ENCODE measurements at places on chromosomes 12 and 14.

GRCh38 chr14:29895591-29896083, 32.0 kb downstream of the PRKD1 start:
- ATAC-seq: no peak

DNA sequence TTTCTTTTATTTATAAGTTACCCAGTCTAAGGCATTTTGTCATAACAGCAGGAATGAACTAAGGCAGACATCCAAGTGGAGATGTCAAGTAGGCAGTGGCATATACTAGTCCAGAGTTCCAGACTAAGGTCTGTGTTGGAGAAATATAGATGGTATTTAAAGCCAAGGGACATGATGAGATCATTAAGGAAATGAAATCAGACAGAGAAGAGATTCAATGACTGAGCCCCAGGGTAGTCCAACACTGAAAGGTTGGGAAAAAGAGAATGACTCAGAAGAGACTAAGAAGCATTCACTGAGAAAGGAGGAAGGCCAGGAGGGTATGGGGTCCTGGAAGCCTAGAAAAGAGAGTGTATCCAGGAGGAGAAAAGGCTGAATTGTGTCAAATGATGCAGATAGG, 442.2 kb upstream of the CCDC196 start:
- no peak for ATAC-seq

DNA sequence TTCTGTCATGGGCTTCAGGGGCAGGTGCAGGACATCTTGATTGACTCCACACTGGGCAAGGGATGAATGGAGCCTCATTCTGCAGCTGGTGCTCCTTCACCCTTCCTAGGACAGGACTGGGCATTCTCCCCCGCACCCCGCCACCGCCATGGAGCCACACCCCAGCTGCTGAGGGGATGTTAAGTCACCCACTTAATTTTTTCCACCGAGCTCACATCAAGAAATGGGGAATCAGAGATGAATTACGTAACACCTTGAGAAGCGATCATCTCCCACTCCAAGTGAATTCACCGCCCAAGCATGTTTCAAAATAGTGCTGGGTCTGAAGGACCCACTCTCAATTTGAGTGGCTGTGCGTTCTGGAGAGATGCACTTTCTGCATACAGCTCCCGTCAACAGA, 94.2 kb downstream of the EML1 start:
- ATAC-seq: no peak

GRCh38 chr12:109888179-109889020, 8.1 kb upstream of the GLTP start:
- peak; percentile 73 for ATAC-seq

GRCh38 chr14:73258076-73258475, 20.8 kb downstream of the PAPLN start:
- ATAC-seq: no peak

DNA sequence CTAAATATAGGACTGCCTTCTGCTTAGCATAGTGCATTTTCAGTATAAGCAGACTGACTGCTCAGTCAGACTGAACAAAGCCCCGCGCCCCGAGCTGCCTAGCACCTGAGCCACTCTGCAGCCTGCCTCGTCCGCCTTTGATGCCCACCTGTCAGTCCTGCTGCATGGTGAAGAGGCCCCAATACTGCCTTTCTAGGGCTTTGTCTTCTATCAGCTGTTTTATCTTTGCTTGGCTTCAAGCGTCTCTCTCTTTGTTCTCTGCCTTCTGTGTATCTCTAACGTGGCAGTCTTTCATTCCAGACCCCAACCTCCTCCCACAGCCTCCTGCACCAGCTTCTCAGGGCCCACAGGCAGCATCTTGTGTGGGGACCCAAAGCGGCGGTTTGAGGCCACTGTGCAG, 1001.0 kb downstream of the VRK1 start:
- no peak for ATAC-seq

GRCh38 chr12:64506955-64507354, 55.0 kb downstream of the TBK1 start:
- ATAC-seq: no peak
